ENCODE measurements at places on chromosomes 5 and 9.

DNA sequence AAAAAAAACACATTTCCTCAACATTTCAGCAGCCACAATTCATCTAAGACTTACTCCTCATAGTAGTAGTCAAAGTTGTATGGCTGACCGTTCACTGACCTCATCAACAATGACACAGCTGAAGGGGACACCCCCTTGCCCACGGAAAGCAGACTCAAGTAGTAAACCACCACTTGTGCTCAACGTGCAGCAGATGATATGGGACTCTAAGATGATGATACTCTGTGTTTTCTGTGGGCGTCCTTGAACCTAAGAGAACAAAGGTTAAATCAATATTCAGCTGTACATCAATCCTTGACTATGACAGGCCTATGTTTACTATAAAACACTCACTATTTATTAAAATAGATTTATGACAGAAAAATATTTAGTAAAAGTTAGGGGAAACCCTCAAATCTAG lies 71.6 kb downstream of the SETX start:
- no peak for DNase-seq

GRCh38 chr9:69923972-69924371 lies 103.4 kb downstream of the CFAP95 start:
- DNase-seq = no peak

GRCh38 chr5:522899-523440 lies 1.3 kb downstream of the SLC9A3 start:
- DNase-seq = no peak

DNA sequence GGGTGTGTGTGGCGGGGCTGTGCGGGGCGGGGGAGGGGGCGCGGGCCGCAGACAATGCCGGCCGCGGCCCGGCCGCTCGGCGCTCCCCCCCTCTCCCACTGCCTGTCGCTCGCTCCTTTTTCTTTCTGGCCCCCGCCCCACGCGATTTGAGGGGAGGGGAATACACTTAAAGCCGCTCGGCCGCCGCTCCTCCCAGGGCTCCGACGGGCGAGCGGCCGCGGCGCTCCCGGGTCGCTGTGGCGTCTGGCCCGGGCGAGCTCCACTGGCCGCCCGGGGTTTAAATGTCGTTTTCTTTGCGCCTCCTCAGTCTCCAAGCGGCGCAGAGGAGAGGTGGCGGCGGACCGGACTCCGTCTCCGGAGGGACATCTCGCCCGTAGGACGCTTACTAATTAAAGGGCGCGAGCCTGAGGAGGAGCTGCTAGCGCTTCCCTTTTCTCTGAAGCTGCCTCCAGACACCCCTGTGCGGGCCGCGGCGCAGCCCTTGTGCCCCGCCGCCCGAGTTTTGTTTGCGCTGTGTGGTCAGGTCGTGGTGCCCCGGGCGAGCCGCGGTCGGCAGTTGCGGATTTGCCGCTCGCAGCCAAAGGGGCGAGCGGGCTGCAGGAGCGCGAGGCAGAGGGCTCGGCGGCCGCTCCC lies 1.4 kb downstream of the ZSWIM6 start:
- DNase-seq = no peak

- DNase-seq = no peak
Observed at GRCh38 chr9:134868751-134869553, 11.7 kb upstream of the FCN2 start.

- no peak for DNase-seq
Observed at GRCh38 chr9:138098908-138099791, 221.6 kb downstream of the CACNA1B start.

- DNase-seq = no peak
Observed at GRCh38 chr5:34484216-34484920, 171.8 kb upstream of the RAI14 start.

DNA sequence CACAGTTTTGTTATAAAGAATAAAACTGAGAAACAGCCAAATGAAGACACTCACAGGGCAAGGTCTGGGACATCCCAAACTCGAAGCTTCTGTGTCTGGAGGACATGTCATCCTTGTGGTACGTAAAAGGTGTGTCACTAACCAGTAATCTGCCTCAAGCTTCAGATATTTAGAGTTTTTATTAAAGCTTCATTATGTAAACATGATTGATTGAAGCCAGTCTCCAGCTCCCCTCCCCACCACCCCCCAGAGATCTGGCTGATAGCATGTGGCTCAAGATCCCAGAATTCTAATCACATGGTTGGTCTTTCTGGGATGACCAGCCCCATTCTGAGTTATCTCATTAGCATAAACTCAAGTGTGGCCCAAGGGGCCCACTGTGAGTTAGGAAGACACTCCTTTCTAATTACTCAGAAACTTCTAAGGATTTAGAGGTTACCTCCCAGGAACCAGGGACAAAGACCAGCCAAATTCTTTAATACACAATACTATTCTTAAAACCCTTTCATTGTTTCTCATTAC lies 31.4 kb upstream of the ERAP1 start:
- DNase-seq = no peak

DNA sequence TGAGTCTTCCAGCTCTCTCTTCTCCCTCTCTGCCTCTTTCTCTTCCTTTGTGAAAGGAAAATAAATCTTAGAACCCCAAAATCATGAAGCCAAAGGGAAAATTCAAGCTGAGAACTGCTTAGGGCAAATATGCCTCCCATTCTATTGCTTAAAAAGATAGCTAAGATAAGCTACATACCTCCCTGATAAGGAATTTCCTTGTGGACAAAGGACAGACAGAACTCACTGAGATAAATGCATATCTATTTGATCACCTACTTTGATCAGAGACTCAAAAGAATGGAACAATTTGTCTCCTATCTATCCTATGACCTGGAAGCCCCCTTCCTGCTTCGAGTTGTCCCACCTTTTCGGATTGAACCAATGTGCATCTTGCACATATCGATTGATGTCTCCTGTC lies 220.6 kb upstream of the NMUR2 start:
- DNase-seq = no peak

DNA sequence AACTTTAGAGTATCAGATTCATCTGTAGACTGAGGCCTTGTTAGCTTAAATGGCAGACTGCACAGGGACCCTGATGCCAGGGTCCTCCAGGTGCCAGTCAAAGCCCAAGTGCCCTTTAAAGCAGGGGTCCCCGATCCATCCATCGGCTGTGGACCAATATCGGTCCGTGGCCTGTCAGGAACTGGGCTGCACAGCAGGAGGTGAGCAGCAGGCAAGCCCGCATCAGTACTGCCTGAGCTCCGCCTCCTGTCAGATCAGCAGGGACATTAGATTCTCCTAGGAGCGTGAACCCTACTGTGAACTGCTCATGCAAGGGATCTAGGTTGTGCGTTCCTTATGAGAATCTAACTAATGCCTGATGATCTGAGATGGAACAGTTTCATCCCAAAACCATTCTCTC lies 403.4 kb downstream of the RAB3C start:
- no peak for DNase-seq

DNA sequence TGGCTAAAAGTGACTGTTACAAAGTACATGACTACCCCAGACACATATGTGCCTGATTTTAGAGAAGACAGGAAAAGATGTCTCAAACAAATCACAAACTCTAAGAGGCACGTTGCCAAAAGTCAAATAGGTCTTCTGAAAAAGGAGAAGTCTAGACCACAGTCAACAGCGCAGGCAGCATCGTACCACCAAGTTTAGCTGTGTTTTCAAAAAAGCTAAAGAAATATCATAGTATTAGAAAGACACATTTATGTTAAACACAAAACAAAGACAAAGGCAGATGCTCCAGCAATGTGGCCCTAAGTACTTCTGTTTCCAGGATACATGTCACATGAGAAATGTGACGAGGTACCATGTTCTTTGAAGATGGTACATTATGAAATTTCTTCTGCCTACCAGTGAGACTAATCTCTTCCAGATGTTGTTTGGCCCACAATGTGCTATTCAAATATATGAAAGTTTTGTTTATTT lies 43.5 kb downstream of the LPAR1 start:
- DNase-seq = no peak

DNA sequence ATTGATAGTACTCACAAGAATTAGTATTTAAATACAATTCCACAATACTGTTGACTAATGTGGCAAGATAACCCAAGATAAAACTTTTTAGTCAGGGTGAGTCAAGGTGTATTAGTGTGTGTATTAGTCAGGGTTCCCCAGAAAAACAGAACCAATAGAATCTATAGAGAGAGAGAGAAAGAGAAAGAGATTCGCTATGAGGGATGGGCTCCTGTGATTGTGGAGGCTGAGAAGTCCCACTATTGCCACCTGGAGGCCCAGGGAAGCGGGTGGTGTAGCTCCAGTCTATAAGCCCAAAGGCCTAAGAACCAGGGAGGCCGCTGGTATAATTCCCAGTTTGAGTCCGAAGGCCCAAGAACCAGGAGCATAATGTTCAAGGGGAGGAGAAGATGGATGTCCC lies 10.0 kb upstream of the SHISAL2B start:
- DNase-seq = no peak

- DNase-seq = no peak
Observed at GRCh38 chr9:107883496-107884124, 394.0 kb upstream of the KLF4 start.

DNA sequence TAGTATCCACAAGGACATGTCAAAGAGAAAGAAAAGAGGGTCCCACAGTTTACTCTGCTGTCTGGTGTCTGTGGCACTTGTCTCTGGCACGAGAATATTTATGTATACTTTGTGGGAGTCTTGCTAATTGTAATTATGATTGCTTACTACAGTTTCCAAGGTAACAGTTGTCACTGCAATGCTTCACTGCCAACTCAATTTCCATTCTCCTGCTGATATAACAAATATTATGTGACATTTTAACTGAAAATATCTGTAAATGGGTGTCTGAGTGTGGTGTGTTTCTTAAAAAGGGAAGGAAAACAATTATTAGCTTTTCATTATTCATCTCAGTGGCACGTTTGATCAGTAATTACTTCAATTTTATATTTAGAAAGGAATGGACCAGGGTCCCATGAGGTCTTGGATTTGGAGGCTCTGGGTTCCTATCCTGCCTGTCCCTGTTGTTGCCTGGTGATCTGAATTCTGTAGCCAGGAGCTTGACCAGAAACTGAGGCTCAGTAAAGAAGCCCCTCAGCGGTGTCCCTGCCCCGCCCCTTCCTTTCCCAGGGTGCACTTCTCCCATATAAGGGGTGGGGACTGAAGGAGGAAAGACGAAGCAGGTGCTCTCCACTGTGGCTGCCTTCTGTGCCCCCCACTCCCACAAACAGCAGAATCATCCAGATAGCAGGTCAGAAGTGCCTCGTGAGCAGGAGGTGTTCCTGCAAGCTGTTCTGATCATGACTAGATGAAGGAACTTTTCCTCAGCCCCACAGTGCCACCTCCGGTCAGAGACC lies 137.3 kb upstream of the KIF2A start:
- DNase-seq = no peak

- no peak for DNase-seq
Observed at GRCh38 chr5:128736553-128736952, 198.5 kb upstream of the FBN2 start.

DNA sequence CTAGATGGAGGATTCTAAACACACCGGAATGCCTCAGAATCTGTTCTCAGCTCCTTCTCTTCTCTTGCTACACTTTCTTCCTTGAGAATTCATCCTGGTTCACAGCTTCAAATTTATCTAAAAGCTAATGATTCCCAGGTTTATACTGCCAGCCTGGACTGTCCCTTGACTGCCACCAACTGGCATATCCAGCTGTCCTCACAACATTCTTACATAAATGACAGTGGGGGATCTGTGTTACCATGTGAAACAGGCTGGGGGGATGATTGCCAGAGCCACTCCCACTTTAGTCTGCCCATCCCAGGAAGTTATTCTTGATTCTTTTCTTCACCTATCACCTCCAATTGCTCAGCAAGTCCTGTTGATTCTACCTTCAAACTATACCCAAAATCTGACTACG lies 27.2 kb upstream of the ZFR start:
- no peak for DNase-seq

DNA sequence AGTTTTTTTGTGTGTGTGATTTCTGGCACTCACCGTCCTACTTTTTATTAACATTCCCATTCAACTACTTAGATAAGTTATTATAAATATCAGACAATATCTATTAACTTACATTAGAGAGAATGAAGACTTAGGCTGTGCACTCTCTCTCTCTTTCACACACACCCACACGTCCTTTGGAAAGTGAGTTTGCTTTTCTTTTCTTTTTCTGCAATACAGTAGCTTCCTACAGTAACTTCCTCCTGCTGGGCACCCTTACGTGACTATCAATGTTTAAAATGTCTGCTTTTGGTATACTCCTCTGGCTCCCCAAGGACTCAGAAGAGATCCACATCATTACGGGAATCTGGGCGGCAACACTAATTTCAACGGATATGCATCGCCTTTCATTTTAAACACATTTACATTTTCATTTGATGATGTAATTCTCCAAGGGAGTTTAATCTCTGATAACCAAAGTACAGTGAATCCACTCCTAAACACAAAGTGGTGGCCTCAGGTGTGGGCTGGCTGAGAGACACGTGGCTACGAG lies 179.5 kb downstream of the MAPKAP1 start:
- DNase-seq = no peak

GRCh38 chr5:55868846-55869245 lies 17.7 kb downstream of the IL31RA start:
- no peak for DNase-seq

- no peak for DNase-seq
Observed at GRCh38 chr9:70639853-70640814, 225.7 kb upstream of the KLF9 start.

- no peak for DNase-seq
Observed at GRCh38 chr5:17255471-17256021, 38.1 kb downstream of the BASP1 start.

GRCh38 chr5:93715761-93716160 lies 25.6 kb downstream of the POU5F2 start:
- DNase-seq = no peak

- no peak for DNase-seq
Observed at GRCh38 chr9:87270221-87270847, 227.3 kb upstream of the DAPK1 start.

- DNase-seq = no peak
Observed at GRCh38 chr5:45623832-45624231, 72.3 kb downstream of the HCN1 start.

DNA sequence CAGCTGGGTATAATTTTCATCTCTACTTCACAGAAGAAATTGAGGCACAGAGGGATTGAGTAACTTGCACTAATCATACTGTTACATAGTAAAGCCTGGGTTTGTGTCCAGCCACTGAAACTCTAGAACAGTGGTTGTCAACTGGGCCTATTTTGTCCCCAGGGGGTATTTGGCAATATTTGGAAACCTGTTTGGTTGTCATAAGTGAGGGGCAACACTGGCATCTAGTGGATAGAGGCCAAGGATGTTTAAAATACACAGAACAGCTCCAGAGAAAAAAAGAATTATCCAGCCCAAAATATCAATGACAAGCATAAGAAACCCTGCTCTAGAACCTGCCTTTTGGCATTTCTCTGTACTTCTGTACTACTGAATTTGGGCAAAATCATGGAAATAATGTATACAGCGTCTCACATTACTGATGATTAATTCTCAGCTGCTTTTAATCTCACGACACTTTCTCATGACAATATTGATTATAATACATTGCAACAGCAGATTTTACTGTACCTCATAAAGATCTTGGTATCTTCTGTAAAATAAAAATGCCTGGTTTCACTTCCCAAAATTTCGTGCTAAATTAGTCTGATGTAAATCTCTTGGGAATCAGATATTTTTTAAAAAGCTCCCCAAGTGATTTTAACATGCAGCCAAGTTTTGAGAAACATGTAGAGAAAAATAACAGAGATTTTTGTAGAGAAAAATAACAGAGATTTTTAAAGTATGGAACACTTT lies 112.7 kb downstream of the RORB start:
- DNase-seq = no peak
